ENCODE measurements at places on chromosomes 3 and 15.

DNA sequence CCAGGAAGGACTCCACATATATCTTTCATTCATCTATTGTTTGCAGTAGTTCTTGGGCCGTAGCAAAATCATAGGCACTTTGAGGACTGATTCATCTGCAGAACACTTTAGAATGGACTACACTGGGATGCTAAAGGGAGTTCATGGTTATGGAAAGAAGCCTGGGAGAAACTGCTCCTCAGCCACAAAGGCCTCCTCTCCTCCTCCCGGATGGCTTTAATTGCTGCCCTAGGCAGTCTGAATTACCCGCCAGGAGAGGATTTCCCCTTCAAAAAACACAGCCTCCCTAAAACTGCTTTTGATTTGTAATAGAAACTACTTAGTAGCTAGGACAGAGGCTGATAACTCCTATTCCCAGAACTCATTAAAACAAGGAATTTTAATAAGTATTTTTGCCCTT lies 4.6 kb downstream of the TMEM266 start:
- no peak for DNase-seq

GRCh38 chr15:78624651-78625590 lies 4.1 kb upstream of the CHRNA3 start:
- peak; percentile 60 for DNase-seq

- no peak for DNase-seq
These were observed 178.8 kb upstream of the SNTN start for GRCh38 chr3:63473641-63474166.

DNA sequence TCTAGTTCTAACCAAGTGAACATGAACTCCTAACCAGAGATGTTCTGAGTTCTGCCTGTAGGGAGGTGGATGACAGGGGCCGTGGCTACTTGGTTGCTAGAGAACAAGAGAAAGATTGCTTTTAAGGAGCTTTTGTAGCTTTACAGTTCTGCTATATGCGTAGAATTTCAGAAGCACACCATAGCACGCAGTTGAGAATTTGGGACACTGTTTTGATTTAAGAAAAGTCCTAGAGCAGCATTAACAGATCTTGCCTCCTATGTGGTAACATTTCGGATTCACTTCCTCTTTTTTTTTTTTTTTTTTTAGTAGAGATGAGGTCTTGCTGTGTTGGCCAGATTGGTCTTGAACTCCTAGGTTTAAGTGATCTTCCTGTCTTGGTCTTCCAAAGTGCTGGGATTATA lies 181.7 kb downstream of the TCF12 start:
- DNase-seq, result no peak

GRCh38 chr3:128987302-128988100 lies 6.4 kb downstream of the CFAP92 start:
- no peak for DNase-seq

DNA sequence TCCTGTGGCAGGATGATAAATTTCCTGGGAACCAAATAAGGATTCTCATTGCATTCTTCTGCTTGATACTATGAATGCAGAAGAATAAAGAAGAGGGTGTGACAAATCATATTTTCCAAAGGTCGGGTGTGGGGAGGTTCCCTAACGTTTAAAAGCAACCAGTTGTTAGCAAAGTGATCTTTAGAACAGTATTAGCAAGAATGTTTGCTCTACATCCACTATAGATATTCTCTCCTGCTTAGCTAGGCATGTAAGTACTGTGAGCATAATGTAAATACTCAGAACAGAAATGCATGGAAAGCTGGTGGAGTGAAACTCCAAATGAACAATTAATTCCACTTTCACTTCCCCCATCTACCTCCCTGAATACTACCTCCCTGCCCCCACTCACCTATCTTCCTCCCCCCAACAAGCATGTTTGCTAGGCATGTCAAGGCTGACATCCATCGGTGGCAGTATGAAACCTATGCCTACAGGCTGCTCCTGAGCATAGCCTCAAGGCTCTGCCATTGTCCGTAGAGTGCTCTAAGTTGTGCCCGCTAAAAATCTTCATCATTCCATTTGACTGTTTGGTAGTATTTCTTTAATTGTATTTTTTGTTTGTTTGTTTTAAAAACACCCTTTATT lies 329.7 kb downstream of the TIGIT start:
- no peak for DNase-seq

GRCh38 chr3:175200391-175201095 lies 341.4 kb downstream of the NAALADL2 start:
- no peak for DNase-seq

DNA sequence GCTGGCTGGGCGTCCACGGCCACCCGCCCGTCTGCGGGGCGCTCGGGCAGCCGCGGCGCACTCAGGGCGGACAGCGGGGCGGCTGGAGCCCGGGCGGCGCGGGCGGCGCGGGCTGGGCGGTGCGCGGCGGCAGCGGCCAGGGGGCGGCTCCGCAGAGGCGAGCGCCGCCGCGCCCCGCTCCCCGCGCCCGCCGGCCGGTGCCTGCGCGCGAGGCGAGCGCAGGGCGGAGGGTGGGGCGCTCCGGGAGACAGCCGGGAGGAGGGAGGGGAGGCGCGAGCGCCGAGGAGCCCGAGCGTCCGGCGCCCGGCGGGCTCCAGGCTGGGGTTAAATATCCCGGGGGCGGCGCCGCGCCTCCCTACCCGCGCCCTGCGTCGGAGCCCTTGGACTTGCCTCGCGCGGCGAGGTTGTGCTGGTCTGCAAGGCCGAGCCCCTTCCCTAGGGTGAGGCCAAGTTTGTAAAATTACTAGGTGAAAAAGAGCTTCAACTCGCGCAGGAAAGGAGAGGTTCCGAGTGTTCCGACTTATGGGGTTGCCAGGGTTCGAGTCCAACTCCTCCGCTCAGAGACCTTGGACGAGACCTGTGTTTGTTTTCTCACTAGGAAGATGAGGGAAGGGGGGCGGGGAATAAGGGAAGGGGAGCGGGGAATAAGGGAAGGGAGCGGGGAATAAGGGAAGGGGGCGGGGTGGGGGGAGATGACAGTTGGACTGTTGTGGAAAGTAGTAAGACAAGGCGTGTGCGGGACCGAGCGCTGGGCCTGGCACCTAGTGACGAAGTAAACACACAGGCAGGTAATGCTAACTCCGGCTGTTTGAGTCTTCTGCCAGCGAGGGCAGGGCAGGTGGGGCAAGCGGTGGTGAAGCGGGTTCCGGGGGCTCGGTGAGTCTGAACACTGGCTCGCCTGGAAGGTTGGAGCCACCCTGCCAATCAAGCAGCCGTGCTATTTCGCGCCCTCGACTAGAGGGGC lies at the start of gene TNFAIP8L3:
Gene TNFAIP8L3 (minus strand): TSS at position 301 of the 964 bp plus-strand sequence. CDS start 311 bp downstream, outside the sequence.
- no peak for DNase-seq

DNA sequence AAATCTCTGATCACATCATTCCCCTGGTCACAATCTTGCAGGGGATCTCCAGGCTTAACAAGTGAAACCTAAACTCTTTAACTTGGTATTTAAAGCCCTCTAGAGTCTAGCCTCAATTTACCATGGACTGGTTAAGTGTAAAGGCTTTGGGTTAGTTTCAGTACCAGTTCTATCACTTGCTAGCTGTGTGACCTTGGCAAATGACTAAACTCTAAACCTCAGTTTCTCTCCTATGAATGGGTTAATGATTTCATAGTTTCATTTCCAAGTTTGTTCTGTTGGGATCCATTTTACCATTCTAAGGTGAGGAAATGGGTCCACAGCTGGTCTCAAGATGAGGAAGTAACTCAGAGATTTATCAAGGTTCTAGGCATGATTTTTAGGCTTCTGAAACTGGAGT lies 38.8 kb upstream of the TIMP4 start:
- no peak for DNase-seq

DNA sequence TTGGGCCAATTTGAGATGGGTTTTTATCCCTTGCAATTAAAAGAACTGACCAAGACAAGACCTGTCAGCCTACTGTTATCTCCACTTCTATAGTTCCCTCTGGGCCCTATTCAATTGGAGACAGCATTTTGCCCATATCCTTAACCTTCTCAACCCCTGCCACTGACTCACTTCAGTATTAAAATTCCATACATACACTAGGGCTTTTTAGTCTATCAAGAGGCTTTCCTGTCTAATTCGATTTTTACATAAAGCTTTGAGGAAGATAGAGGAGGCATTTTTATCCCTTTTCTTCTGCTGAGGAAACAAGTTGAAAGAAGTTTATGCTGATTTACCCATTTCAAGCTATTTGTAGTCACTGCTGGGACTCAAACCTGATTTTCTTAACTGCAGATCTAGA lies 51.1 kb downstream of the GTF2E1 start:
- no peak for DNase-seq

GRCh38 chr15:91535856-91536500 lies 317.5 kb upstream of the SLCO3A1 start:
- no peak for DNase-seq

GRCh38 chr3:131485119-131485518 lies 17.7 kb downstream of the MRPL3 start:
- no peak for DNase-seq

GRCh38 chr15:100764778-100765466 lies 114.7 kb upstream of the ALDH1A3 start:
- DNase-seq, result no peak

- DNase-seq, result no peak
These were observed 23.9 kb downstream of the FAM174B start for GRCh38 chr15:92631721-92632120.

DNA sequence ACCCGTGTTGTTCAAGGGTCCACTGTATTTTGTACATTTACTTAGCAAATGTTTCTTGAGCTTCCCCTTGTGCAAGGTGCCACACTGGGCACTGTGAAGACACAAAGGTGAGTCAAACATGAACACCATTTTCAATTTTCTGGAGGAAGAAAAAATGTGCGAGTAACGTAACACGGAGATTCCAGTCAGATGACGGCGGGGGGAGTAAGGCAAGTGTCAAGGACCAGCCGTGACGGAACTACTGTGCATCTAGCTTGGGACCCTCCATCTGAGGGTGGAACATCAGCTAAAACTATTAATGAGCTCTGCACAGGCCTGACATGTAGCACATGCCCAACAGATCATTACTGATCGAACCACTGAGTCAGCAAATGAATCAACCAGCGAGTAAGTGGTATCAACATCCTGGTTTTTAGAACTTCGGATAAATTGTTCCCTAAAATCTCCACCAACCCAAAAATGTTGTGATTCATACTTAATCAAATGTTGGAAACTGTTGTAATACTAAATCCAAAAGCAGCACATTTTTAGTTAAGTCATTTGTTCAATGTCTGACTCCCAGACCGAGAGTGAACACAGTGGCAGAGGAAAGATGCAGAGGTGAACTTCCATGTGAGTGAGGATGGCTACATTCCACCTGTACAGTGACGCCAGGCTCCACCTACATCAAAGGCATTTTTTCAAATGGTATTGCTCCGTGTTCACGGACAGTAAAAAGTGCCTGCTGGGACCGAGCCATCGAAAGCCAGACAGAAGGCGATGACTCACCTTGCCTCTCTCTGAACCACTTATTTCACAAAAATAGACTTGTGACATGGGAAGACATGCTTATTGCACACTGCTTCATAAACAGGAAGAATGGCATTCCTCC lies 172.2 kb downstream of the ATP10A start:
- DNase-seq, result peak; percentile 55

DNA sequence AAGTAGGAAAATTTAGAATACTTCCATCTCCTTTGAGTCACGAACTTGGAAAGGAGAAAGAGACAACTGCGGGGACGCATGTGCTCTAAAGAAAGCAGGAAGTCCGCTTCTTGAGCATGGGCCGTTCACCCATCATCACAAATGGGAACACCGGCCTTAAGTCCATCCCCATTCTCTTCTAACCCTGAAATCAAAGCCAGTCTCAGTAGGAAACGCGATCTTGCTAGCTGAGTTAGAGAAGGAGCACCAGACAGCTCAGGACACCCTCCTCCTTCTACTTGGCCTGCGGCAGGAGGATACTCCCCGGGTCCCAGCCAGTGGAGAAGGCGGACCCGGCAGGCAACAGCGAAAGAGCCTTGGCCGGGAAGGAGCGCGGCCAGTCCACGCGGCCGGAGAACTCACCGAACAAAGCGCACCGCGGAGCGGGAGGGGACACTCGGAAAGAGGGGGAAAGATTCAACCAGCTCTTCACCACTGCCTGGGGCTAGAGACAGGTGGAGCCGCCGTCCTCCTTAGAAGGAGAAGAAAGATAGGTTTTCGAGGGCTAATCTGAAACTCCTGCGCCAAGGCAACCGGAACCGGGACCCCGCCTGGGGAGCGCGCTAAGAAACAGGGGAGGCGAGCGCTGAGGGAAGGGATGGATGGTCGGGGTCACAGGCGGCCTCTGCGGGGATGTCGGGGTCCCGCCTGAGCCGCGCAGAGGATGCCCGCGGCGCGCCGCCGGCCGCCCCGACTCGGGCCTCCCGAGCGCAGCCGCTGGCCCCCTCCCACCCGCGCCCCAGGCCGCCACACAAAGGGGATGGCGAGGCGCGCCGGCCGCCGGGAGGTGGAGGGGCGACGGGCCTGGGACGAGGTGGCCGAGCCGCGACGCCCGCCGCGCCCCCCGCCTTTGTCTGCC lies 818 bp downstream of the SLC4A7 start:
- DNase-seq, result peak; percentile 72

GRCh38 chr15:42102646-42103235 lies 8.4 kb upstream of the PLA2G4D start:
- DNase-seq, result no peak

GRCh38 chr3:40847551-40847992 lies 322.8 kb downstream of the ZNF621 start:
- no peak for DNase-seq

- no peak for DNase-seq
These were observed 3.3 kb downstream of the ANKRD63 start for GRCh38 chr15:40279437-40280141.

GRCh38 chr3:114831861-114832260 lies 315.2 kb downstream of the ZBTB20 start:
- no peak for DNase-seq

DNA sequence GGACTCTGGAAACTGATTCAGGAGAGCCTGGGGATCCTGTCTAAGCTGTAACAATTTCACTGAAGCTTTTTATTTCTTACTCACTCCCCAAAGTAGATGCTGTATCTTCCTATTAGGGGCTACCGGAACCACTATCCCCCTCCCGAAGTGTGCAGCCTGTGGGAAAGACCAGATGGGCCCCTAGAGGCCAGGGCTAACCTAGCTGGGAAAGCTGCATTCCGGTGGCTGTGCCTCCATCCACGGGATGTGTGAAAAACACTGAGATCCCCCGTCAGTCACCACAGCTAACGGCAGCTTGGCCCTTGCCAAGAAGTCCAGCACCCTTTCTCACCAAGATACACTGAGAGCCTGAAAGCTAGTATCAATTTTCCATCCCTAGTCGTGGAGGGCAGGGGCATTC lies 3.1 kb downstream of the SSUH2 start:
- no peak for DNase-seq

GRCh38 chr3:114205541-114205940 lies 26.7 kb upstream of the DRD3 start:
- DNase-seq, result no peak

DNA sequence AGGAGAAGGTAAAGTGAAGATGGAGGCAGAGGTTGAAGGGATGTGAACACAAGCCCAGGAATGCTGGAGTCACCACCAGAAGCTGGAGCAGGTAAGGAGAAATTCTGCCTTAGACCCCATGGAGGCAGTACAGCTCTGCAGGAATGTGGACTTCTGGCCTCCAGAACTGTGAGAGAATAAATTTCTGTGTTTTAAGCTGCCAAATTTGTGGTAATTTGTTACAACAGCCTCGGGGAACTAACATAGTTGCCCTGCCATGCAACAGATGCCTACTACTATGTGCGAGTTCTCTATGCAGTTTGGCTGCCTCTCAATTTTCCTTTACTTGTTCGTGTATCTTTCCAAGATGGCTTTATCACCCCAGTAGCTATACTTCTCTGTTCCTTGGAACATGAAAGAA lies 394.1 kb downstream of the TUSC7 start:
- DNase-seq, result no peak
